ENCODE measurements at places on chromosomes 3 and 15. TPM values are rescaled to one million over a fixed set of nuclear protein-coding genes. Genes with fewer than 3 reads are reported as not detected.

DNA sequence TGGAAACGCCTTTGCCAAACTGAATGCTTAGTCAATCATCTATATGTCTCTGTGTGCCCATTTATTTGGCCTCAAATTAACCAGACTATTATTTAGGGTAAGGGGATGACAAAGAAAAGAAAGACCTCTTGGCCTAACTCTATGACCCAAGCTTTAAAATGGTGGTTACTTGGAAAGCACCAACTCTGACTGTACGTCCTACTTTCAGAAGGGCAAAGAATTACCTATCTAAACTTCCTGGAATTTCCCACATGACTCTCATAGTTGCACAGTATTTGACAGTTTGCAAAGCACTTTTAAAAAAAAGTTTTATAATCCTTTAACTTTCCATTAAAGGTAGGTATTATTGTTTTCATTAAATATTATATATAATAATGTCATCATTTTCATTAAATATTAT is 6.3 kb upstream of the MTHFS start:
- no peaks in the 10 kb centered on the region for H3K36me3 ChIP-seq
- DNase-seq: no peak
- H3K4me1 ChIP-seq: peaks cover 6% of the 10 kb centered on the region
- no peaks in the 10 kb centered on the region for H3K27me3 ChIP-seq

DNA sequence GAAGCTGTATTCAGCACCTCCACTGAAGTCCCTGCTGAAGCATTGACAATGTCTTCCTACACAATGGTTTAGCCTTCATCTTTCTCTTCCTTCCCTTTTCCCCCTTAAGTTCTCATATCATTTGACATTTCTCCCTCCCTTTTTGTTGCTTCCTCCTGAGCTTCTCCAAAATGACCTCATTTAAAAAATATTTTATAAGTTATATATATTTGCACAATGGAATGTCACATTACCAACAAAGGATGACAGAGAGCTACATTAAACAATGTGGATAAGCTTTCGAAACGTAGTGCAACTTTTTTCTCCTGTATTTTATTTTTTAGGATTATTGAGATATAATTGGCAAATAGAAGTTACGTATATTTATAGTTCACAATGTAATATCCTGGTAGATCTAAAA is 13.2 kb upstream of the DLG1 start:
- peaks cover 13% of the 10 kb centered on the region for H3K4me1 ChIP-seq
- no peak for DNase-seq
- H3K4me3 ChIP-seq: no peak overlapping the region

VWA5B2 gene
- not detected for total RNA-seq

GRCh38 chr3:50971487-50971924 is 296.8 kb downstream of the DOCK3 start:
- H3K27me3 ChIP-seq: no peaks in the 10 kb centered on the region
- H3K4me3 ChIP-seq: no peak overlapping the region
- DNase-seq: peak; percentile 45
- H3K27ac ChIP-seq: no peak overlapping the region

DNA sequence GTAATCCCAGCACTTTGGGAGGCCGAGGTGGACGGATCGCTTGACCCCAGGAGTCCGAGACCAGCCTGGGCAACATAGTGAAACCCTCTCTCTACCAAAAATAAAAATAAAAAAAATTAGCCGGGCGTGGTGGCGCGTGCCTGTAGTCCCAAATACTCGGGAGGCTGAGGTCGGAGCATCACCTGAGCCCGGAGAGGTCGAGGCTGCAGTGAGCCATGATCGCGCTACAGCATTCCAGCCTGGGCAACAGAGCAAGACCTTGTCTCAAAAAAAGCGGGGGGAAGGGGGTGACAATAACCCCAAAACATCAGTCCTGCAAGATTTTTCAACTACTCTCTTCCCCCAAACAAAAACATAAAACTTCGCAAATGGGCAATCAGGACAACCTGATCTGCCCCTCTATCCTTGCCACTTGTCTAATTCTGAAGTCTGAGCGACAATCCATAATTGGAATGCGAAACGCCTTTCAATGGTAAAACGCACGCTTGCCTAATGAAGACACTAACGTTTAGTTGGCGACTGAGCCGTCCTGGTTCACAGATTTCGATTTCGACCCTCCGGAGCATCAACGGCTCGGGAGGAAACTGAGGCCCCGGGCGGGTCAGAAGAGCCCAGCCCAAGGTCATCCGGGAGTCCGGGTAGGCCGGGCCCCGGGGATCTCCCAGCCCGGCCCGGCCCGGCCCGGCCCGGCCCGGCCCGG is 868 bp downstream of the BTBD1 start:
- H3K27me3 ChIP-seq: no peaks in the 10 kb centered on the region
- H3K4me1 ChIP-seq: peaks cover 36% of the 10 kb centered on the region
- peak; percentile 40 for DNase-seq
- H3K27ac ChIP-seq: peak overlapping the region; percentile 66
- H3K4me3 ChIP-seq: peak overlapping the region; percentile 99

DNA sequence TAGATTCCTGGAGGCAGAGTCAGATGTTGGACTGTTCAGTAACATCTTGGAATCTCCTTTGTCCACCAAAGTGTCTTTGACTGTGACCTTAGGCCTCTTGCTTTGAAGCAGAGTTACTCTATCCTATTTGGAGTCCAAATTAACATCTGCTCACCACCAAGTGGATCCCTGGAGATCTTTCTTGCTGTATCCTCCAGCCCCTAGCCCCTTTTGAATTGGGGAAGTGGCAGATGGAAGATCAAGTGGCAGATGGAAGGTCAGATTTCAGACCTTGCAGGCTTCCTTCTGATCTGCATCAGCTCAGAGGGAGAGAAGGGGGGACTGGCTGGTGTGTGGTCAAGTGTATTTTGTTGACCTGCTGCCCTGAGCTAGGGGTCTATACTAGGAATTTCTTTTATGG is 125.0 kb upstream of the ROPN1 start:
- no peaks in the 10 kb centered on the region for H3K36me3 ChIP-seq
- peaks cover 33% of the 10 kb centered on the region for H3K4me1 ChIP-seq
- no peaks in the 10 kb centered on the region for H3K27me3 ChIP-seq
- no peak for DNase-seq

GRCh38 chr15:57216288-57216687 is 160.0 kb upstream of the CGNL1 start:
- no peak overlapping the region for H3K27ac ChIP-seq
- no peaks in the 10 kb centered on the region for H3K36me3 ChIP-seq
- peak; percentile 68 for DNase-seq
- H3K27me3 ChIP-seq: no peaks in the 10 kb centered on the region
- H3K4me3 ChIP-seq: no peak overlapping the region

GOLGA8T gene
- total RNA-seq: not detected

DNA sequence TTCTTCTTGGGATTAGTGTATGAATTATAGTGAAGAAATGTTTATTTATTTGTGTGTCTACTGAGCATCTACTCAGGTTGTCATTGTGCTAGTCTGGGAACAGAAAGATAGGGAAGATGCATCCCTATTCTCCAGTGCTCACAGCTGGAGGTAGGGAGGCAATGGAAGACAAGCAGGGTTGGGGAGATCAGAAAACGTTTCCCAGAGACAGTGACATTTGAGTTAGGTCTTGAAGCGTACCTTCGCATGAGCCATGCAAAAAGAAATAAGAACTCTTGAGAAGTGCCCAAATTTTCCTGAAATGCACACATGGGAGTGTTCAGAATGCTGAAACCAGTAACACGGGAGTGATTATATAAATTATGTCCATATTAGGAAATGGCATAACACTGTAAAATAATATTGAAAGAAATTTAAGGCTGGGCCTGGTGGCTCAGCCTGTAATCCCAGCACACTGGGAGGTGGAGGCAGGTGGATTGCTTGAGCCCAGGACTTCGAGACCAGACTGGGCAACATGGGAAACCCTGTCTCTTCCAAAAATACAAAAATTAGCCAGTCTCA is 5.3 kb upstream of the CEMIP start:
- H3K4me1 ChIP-seq: peaks cover 11% of the 10 kb centered on the region
- H3K27ac ChIP-seq: no peak overlapping the region
- no peaks in the 10 kb centered on the region for H3K27me3 ChIP-seq
- H3K4me3 ChIP-seq: no peak overlapping the region
- DNase-seq: no peak

GRCh38 chr15:34768530-34768929 is 13.7 kb upstream of the GJD2 start:
- DNase-seq: no peak
- H3K27me3 ChIP-seq: peaks cover 20% of the 10 kb centered on the region
- H3K27ac ChIP-seq: no peak overlapping the region
- no peaks in the 10 kb centered on the region for H3K36me3 ChIP-seq

DNA sequence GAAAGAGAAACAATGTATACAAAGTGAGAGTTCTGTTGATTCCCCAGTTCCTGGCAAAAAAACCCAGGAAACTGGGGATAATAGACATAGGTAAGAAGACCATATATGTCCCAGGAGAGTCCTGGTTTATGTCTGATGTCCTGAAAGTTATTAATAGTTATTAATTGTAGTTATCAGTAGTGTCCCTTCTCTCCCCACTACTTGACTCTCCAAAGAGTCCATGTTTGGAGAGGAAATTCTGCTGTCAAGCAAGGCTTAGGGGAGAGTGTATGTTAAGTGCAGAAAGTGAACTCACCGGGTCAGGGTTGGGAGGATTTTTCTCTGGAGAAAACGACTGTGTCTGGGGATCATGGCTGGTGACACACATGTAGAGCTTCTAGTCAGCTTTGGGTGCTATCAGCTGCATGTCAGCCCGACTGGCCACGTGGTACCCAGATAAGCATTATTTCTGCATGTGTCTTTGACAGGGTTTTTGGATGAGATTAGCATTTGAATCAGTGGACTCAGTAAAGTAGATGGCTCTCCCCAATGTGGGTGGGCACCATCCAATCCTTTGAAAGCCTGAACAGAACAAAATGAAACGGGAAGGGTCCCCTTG is 80.4 kb downstream of the CACNA2D3 start:
- H3K27me3 ChIP-seq: no peaks in the 10 kb centered on the region
- H3K4me3 ChIP-seq: no peak overlapping the region
- no peak for DNase-seq
- H3K27ac ChIP-seq: no peak overlapping the region

CATSPER2 gene
- total RNA-seq: 3.8 TPM

DNA sequence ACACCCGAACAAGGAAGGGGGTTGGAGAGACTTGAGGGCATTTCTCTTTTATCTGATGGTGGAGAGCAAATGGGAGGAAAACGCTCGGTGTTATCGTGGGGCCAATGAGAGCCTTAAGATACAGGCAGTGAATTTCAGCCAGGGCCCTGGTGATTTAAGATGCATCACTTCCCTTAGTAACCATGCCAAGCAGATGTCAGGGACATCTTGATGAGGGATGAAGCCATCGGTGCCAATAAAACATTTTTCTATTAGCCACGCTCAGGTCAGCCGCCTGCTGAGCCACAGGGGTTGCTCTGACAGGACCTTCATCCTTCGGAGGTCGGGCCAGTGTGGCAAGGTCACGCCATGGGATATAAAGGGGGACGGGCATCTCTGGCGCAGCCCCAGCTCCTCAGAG is 10.6 kb downstream of the IQSEC1 start:
- no peaks in the 10 kb centered on the region for H3K36me3 ChIP-seq
- no peaks in the 10 kb centered on the region for H3K4me1 ChIP-seq
- no peak overlapping the region for H3K4me3 ChIP-seq
- no peak overlapping the region for H3K27ac ChIP-seq
- DNase-seq: no peak

FAM131A gene
- 26.8 TPM for total RNA-seq

MUC13 gene
- total RNA-seq: not detected

TICRR gene
- total RNA-seq: 20.5 TPM

UACA gene
- 270 TPM for total RNA-seq

UROC1 gene
- not detected for total RNA-seq

GRCh38 chr3:177516158-177517011 is 319.1 kb upstream of the TBL1XR1 start:
- H3K4me1 ChIP-seq: peaks cover 13% of the 10 kb centered on the region
- DNase-seq: peak; percentile 56
- H3K36me3 ChIP-seq: no peaks in the 10 kb centered on the region
- no peak overlapping the region for H3K27ac ChIP-seq

- no peak for DNase-seq
- H3K27me3 ChIP-seq: no peaks in the 10 kb centered on the region
- no peak overlapping the region for H3K27ac ChIP-seq
- H3K36me3 ChIP-seq: no peaks in the 10 kb centered on the region
Observed at GRCh38 chr3:58955308-58955707, 94.5 kb downstream of the CFAP20DC start.

TLR9 gene
- not detected for total RNA-seq

GP5 gene
- total RNA-seq: not detected

GRCh38 chr3:184631472-184631861 is 69.9 kb downstream of the EPHB3 start:
- H3K27me3 ChIP-seq: no peaks in the 10 kb centered on the region
- no peak for DNase-seq
- no peak overlapping the region for H3K4me3 ChIP-seq
- no peaks in the 10 kb centered on the region for H3K4me1 ChIP-seq

CCR8 gene
- not detected for total RNA-seq

DNA sequence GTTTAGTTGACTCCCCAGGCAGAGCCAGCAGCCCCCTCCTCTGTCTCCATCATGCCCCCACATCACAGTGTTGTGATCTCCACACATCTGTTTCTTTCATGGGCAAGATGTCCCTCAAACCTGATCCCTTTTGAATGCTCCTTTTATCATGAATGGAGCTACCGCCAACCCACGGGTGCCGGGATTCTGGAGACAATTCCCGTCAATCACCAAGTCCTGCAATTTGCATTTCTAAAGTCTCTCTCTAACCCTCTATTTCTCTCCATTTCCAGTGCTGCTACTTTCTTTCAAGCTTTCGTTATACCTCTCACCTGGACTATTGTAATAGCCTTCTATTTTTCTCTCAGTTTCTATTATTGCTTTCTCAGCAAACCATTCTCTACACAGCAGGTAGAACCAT is 89.7 kb upstream of the CCNL1 start:
- no peaks in the 10 kb centered on the region for H3K36me3 ChIP-seq
- H3K4me1 ChIP-seq: peaks cover 23% of the 10 kb centered on the region
- H3K4me3 ChIP-seq: no peak overlapping the region
- no peaks in the 10 kb centered on the region for H3K27me3 ChIP-seq
- H3K27ac ChIP-seq: no peak overlapping the region

- H3K4me1 ChIP-seq: peaks cover 9% of the 10 kb centered on the region
- peak overlapping the region; percentile 99 for H3K4me3 ChIP-seq
- peaks cover under 1% of the 10 kb centered on the region for H3K36me3 ChIP-seq
- no peak overlapping the region for H3K27ac ChIP-seq
- no peaks in the 10 kb centered on the region for H3K27me3 ChIP-seq
- peak; percentile 47 for DNase-seq
Observed at GRCh38 chr3:42601896-42602581, 1.6 kb downstream of the NKTR start.

GRCh38 chr3:148847351-148847750 is 17.7 kb upstream of the CPA3 start:
- H3K4me3 ChIP-seq: no peak overlapping the region
- no peaks in the 10 kb centered on the region for H3K27me3 ChIP-seq
- H3K4me1 ChIP-seq: no peaks in the 10 kb centered on the region
- H3K27ac ChIP-seq: no peak overlapping the region

DNA sequence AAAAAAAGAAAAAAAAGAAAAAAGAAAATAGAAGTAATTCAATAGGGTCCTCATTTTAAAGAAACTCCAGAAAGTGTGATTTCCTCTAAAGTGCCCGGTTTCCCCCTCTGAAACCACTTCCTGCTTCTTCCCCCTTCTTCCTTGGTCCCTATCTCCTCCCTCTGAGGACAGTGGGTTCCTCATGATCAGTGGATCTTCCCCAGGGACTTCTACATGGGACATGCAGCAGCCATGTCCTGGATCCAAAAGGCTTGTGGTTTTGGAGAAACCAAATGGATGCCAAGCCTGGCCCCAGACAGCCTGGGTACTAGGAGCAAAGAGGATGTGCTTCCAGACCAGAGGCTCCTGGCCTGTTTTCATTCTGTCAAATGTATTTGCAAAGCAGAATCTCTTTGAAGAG is 26.6 kb upstream of the SMAD6 start:
- no peak overlapping the region for H3K4me3 ChIP-seq
- DNase-seq: no peak

GMPPB gene
- total RNA-seq: 54.5 TPM
